ENCODE measurements at places on chromosomes 12 and 14.
A peak's percentile ranks its signal among the peaks of the same experiment; 100 is the strongest.

GRCh38 chr12:62006076-62006732 is 254.0 kb upstream of the USP15 start:
- peak; percentile 63 for DNase-seq

DNA sequence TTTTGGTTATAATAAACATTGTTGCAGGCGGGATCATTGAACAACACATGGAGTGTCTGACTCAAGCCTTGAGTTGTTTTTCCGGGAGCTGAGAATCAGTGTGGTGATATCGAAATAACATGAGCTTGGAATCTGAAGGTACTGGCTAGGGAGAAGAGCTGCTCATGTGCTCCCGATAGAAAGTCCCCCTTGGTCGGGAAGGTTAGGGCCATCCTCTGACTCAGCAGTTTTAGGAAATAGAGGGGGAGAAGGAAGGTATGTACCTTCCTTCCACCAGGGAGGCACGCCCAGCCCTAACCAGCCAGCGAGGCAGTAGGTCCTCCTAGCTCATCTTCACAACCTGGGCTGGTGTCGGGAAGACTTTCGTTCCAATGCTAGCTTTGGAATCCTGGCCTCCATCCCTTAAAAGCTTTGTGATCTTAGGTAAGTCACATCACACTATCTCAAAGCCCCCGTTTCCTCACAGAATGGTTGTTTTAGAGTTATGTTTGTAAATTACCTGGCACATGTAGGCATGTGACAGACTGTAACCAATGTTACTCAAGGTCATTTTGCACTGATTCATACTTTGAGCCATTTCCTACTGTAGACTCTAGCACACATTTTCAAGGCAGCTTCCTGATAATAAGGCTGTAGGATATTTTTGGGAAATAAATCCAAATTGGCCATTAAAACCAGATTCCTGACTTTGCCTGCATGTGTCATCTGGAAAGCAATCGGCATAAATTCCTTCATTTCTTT is 1.9 kb upstream of the RAB35 start:
- peak; percentile 29 for DNase-seq

- DNase-seq: peak; percentile 48
Measured at GRCh38 chr12:103930787-103931735, 851 bp downstream of the HSP90B1 start.

- no peak for DNase-seq
Measured at GRCh38 chr12:75661908-75662307, 150.5 kb upstream of the KRR1 start.

DNA sequence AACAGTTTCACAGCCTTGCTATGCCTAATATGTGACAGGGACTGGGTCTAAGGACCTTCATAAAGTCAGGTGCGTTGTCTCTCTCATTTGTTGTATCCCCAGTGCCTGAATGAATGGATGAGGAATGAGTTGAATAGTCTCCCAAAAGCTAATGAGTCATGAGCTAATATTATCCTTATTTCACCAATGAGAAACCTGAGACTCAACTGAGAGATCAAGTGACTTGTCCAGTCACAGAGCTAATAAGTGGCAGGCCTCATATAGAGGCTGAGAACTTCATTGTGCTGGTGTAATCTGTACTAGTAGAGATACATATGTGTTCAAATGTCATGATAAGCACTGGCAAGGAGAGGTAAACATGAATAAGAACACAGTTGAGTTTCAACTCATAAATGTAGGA is 612.4 kb downstream of the NRXN3 start:
- DNase-seq: no peak

All from inflammatory macrophage treated with lipopolysaccharide for 1 hour (primary cell).